ENCODE measurements at places on chromosomes 2 and 18.

GRCh38 chr2:138201286-138201685 is 237.0 kb downstream of the HNMT start:
- DNase-seq = no peak

DNA sequence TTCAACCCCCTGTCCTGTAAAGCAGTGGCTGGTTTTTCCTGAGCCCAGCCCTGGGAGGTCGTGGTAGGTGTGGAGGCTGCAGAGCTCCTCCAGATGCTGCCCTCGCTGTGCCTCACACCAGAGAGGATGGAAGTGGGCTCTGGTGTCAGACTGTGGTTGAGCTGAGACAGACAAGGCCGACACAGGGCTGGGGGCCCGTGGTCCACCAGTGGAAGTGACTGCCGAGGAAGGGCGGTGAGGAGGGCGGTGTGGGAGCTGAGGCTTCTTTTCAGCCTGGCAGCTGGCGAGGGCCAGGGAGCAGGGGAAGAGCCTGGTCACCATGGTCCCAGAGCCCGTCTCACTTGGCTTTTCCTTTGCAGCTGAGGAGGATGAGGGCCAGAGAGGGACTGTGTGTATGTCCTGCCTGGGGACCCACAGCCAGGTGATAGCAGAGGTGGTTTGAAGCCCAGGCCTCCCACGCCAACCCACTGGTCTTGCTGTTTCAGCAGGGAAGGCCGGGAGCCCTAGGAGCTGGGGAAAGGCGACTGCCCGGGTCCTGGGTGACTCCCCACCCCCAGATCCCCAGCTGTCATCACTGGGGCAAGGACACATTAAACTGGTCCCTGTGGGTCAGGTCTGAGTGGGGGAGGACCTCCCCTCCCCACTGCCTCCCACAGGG is 8.5 kb downstream of the SFTPB start:
- no peak for DNase-seq

DNA sequence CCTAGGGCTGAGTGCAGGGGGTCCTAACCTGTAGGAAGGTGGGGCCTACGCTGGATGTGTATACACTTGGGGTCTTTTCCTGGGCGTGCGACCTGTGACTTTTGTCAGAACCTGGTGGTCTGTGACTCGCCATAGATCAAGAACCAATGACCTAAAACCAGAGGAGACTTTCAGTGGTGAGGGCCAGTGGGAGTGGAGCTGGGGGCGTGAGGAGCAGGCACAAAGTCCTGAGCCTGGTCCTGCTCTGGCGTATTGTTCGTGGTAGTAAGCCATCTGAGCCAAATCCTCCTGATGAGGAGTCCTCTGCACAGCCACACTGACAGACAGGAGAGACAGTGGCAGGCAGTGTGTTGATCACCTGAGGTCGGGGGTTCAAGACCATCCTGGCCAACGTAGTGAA is 8.9 kb downstream of the INPP4A start:
- DNase-seq = no peak

GRCh38 chr2:26562811-26563645 is 78.1 kb downstream of the CIB4 start:
- DNase-seq = peak; percentile 68

DNA sequence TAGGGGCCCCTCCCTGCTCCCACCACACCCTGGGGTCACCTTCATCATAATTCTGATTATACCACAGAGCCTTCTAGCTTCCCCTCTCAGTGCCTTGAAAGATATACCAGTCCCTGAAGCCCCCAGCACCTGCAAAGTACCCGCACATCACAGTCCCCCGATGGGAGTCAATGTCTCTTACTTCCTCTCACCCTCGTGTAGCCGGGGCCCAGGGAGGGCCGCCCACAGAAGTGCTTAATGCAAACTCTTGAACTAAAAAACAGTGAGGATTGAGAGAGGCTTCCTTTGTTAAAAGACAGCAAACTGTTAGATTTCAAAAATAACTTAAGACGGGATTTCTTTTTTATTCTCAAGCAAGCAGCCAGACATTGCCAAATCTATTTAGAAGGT is 76.5 kb downstream of the SFXN5 start:
- DNase-seq = no peak

DNA sequence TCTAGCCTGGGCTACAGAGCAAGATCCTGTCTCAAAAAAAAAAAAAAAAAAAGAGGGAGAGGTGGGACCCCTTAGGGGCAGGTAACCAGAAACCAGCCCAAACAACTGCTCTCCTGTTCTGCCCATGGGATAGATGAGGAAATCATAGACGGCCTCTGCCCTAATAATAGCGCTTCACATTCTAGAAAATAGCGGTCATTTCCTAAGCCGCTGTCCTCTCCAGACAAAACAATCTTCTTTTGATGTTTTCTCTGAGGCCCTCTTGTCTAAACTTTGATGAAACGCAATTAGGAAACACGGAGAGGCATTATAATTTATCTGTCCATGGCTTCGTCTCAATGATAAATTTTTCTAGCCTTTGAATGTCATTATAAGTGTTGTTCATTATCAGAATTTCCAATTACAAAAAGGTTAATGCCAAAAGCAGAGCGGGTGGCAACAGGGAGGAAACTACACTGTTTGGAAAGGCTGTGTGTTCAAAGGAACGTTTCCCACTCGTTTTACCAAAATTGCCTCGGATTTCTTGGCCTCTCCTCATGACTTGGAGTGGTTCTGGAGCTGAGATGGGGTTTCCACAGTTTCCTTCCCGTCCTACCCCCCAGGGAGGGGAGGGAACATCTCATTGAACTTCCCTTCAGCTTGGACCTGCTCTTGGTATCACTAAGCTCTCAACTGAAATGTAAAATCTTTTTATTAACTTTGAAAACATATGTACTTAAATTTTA is 151.6 kb upstream of the ZNF236 start:
- DNase-seq = no peak

DNA sequence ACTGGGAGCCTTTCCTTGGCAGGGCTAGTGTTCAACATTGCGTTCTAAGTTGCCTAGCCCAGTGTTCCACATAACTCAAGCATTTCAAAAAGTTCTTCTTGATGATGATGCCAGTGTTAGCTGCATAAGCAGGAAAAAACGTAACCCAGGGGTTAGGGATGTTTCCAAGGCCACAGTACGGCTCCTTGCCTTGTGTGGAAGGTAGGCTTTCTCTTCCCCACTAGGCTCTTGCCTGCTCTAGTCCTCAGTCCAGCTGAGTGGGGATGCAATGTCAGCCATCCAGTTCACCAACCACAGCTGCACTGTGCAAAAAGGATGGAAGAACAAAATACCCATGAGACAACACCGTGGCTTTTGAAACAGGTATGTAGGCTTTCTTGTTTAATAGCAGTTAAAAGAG is 28.0 kb upstream of the CYP26B1 start:
- DNase-seq = no peak

GRCh38 chr18:69838620-69839411 is 108.9 kb downstream of the CD226 start:
- no peak for DNase-seq

DNA sequence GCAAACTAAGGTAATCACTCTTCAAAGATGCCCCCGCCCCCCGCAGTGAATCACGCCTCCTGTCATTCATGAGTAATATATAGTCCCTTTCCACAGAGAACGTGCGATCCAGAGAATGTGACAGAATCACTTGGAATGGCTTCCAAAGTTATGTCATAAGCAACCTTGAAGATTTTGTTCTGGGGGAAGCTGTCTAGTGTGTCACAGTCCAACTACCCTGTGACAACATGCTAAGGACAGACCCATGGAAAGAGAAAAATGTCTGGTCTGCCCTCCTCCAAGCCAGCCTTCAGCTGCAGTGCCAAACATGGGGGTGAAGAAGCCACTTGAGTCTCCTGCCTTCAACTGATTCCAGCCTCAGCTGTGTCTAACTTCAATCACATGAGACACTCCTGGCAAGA is 259.1 kb downstream of the SS18 start:
- DNase-seq = no peak

DNA sequence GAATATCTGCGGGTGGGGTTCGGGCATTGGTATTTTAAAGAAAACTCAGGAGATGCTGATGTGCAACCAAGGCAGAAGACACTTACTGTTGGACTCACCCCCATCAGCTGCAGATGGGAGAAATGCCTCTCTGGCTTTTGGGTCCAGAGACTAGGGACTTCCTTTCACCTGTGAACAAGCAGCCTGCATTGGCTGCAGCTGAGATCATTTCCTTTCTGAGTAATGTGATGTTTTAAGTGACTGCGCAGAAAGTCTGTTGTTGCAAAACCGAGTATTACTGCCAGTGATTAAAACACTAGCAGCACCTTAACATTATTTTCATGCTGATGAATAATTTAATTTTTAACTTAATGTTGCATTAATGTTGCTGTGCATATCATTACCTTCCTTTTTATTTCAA is 143.0 kb downstream of the TSN start:
- DNase-seq = no peak

DNA sequence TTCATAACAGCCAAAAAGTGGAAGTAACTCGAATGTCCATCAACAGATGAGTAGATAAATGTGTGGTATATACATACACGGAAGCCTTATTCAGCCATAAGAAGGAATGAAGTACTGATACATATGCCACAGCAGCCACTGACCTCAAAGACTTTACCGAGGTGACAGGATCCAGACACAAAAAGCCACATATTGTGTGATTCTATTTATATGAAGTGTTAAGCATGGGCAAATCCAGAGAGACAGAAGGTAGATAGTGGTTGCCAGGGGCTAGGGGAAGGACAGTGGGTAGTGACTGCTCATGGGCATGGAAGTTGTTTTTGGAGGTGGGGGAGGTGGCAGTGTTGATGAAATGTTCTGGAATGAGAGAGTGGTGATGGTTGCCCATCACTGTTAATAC is 33.9 kb downstream of the ZAP70 start:
- no peak for DNase-seq

- no peak for DNase-seq
Measured at GRCh38 chr2:159010340-159010739, 41.9 kb downstream of the TANC1 start.

GRCh38 chr2:1990724-1991123 is 246.4 kb upstream of the PXDN start:
- no peak for DNase-seq

GRCh38 chr2:202911512-202912341 is at the start of the genes CARF and WDR12:
TSS of gene CARF (plus strand) at chr2:202912275. CDS start at chr2:202941903, 29,628 bp downstream.
TSS of gene WDR12 (minus strand) at chr2:202911673. CDS start at chr2:202911476, 197 bp downstream.
- peak; percentile 92 for DNase-seq

DNA sequence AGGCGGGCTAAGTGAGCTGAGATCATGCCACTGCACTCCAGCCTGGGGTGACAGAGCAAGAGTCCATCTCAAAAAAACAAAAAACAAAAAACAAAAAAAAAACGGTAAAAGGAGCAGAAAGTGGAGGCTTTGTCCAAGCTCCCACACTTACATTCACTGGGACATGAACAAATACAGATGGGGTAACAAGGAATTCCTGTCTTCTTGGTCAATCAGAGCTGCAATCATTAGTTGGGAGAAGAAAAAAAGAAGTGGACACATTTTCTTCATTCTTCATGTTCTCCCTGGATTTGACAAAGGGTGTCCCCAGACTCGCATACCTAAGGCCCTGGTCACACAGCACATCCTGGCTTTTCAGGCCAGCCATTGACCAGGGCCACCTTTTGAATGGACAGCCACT is 124.6 kb downstream of the SOCS6 start:
- DNase-seq = no peak

DNA sequence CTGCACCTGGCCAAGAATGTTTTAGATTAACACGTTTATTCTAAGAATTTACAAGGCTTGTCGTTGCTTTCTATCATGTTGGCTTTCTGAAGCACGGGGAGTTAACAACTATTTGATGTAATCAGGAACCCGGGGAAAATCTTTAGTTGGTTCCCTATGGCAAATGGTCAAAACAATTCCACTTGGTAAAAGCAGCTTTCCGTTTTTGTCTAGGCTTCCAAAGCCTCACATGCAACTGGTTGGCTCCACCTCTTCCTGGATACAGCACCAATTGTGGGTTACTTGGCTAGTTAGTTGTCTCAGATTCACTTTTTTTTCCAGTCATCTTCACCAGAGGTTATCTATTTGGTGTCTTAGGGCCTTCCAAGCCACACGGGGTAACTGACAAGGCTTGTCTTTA is 2.8 kb downstream of the COLEC12 start:
- DNase-seq = no peak

- no peak for DNase-seq
Measured at GRCh38 chr18:21484851-21485636, 115.5 kb downstream of the ESCO1 start.

- no peak for DNase-seq
Measured at GRCh38 chr18:46497129-46497528, 159.9 kb downstream of the LOXHD1 start.

DNA sequence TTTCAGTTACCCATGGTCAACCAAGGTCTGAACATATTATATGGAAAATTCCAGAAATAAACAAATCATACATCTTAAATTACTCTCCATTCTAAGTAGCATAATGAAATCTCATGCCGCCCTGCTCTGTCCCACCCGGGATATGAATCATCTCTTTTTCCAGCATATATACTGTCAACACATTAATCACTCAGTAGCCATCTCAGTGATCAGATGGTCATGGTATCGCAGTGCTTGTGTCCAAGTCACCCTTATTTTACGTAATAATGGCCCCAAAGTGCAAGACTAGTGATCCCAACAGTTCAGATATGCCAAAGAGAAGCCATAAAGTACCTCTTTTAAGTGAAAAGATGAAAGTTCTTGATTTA is 43.8 kb downstream of the OSBPL6 start:
- DNase-seq = no peak

GRCh38 chr18:28529644-28530043 is 352.7 kb upstream of the CDH2 start:
- no peak for DNase-seq

GRCh38 chr2:192424243-192424642 is 229.5 kb upstream of the TMEFF2 start:
- no peak for DNase-seq

- DNase-seq = no peak
Measured at GRCh38 chr2:191797500-191797899, 49.4 kb downstream of the CAVIN2 start.

GRCh38 chr2:192087398-192087958 is 107.3 kb downstream of the TMEFF2 start:
- no peak for DNase-seq

DNA sequence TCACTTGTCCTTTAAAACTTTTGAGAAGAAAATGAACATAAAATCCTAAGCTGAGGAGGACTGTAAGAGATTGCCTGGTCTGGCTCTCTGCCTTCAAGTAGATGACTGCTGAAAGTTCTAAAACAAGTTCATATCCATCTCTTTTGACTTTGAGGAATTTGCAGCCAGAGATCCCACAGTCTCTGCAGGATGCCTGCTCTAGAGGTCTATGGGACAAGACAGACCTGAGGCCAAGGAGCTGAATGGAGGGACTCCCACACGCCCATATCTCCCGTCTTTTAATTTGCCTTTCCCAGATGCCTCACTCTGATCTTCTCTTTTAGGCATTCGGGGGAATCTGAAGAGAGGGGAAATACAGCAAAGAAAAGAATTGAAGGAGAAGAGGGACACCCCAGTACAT is 255.9 kb upstream of the RASGRP3 start:
- DNase-seq = no peak

GRCh38 chr2:185475914-185476313 is 262.7 kb upstream of the FSIP2 start:
- DNase-seq = no peak

GRCh38 chr2:101830555-101830954 is 133.0 kb downstream of the MAP4K4 start:
- DNase-seq = no peak
